CD4-positive, alpha-beta memory T cell (primary cell): ENCODE measurements at places on chromosomes 16 and 17. TPM values are rescaled to one million over a fixed set of nuclear protein-coding genes. Genes with fewer than 3 reads are reported as not detected.

ASPA gene
- total RNA-seq: not detected

STAC2 gene
- not detected for total RNA-seq

SMIM36 gene
- not detected for total RNA-seq

EXOC3L1 gene
- total RNA-seq: not detected

TOB1 gene
- 93.7 TPM for total RNA-seq

PHLPP2 gene
- 10.5 TPM for total RNA-seq

CES5A gene
- not detected for total RNA-seq

FAM20A gene
- total RNA-seq: not detected

YPEL2 gene
- total RNA-seq: 42.4 TPM

FHOD1 gene
- 56.0 TPM for total RNA-seq

RMI2 gene
- total RNA-seq: 1.5 TPM
